ENCODE measurements at places on chromosomes 16 and 17.
A peak's percentile ranks its signal among the peaks of the same experiment; 100 is the strongest.

DNA sequence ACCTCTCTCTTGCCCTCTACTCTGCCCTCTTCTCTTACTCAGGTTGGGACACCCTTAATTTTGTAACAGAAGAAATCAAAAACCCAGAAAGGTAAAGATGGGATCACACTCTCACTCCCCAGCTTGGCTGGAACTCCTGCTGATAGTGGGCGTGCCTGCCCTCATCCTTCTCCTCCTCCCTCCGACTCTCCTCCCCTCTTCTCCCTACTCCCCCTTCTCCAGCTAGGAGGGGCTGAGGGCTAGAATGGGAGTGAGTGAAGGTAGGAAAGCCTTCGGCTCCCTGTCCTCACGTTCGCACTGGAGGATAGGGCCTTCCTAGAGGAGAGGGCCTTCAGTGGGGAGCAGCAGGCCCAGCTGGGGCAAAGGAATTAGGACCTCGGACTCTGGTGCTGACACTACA, 20.3 kb downstream of the SLC7A6OS start:
- no peak for DNase-seq

GRCh38 chr16:15482068-15482747, 47.8 kb downstream of the BMERB1 start:
- no peak for DNase-seq

- DNase-seq = no peak
Observed at GRCh38 chr17:65855675-65856074, 294.2 kb upstream of the AXIN2 start.

DNA sequence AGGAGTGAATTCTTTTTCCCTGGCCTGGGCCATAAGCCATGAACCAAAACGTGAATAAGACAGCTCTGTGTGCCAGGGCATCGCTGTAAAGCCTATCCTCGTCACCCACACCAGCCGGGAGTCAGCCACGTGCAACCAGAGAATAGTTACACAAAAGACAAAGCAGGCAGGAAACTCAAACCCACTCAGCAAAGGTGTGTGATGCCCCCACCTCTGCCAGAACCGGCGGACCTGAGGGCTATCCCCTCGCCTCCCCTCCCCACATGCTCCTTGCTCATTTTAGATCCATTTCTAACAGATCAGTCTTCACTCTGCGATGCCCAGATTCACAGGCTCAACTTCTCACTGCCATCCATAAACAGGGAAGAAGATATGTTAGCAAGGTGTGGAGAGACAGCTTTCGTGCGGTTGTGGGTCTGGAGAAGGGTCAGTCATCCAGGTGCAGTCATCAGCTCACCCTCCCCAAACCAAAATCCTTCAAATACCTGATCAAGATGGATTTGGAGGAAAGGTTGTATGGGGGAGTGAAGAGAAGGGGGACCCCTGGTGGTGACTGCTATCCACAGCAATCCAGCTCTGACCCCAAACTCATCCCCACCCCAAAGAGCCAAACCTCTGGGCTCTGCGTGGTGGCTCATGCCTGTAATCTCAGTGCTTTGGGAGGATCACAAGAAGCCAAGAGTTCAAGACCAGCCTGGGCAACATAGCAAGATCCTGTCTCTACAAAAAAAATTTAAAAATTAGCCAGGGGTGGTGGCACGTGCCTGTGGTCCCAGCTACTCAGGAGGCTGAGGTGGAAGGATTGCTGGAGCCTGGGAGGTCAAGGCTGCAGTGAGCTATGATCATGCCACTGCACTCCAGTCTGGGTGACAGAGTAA, 219.2 kb downstream of the C16orf78 start:
- DNase-seq = peak; percentile 38

- DNase-seq = peak; percentile 72
Observed at GRCh38 chr16:23801378-23801777, 34.4 kb upstream of the PRKCB start.

DNA sequence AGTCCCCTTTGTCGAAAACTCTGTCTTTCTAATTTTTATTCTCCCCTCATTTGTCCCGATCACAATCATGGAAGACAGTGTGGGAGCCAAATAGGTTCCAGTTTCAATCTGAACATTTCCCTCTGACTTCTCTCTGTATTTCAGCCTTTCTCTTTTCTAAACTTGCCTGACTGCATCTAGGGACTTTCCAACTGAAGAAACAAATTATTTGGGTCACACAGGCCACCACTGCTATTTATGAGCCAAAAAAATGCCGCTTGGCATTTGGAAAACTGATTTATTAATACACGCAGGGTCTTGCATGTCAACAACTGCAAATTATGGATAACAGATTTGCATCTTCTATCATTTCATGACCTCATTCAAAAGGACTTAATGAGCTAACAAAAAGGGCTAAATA, 55.2 kb upstream of the ELAC2 start:
- DNase-seq = no peak

DNA sequence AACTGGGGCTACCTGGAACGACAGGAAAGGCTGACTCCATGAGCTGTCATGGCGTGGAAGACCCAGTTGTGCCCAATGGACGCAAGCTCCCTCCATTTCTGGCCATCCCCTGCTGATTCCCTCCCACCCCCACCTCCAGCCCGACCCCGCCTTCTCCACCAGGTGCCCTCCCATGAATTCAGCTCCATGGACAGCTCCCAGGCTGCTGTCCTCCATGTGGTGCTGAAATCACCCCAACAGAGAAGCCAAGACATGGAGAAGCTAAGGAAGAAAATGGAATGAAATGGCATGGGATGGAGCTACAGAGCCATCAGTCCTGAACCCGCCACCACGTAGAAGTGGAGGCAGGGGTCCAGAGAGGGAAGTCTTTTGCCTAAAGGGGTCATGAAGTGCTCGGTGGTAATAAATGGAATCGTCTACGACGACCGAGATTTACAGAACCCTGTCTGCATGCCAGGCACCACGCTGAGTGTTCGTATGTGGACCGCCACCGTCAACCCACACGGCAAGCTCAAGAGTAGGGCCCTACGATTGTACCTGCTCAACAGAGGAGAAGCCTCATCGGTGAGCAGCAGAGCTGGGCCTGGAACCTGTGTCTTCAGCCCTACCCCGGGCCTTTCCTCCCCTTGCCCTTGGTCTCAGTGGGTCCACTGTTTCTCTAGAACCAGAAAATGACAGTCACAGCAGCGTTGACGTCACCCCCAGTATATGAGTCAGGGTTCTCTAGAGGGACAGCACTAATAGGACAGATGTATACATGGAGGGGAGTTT, 9.3 kb upstream of the ZC3H18 start:
- no peak for DNase-seq

- DNase-seq = no peak
Observed at GRCh38 chr16:10688291-10688690, 6.4 kb downstream of the TEKT5 start.

DNA sequence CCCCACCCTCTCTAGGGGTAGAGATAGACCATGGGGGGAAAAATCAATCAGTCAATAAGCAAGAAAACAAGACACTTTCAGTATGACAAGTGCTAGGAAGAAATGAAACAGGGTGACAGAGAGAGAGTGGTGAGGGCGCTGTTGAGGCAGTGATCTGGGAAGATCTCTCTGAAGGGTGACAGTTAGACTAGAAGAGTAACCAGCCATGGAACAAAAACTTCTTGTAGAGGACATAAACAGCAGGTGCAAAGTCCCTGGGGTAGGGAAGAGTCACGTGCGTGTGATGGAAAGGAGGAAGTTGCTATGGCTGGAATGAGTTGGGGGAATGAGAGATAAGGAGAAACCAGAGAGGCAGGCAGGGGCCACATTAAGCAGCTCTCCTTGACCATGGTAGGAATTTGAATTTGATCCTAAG, 16.8 kb upstream of the EMP2 start:
- DNase-seq = no peak

- DNase-seq = no peak
Observed at GRCh38 chr17:8466873-8467272, 31.2 kb downstream of the NDEL1 start.

- DNase-seq = no peak
Observed at GRCh38 chr16:7083096-7083495, 249.5 kb upstream of the RBFOX1 start.

DNA sequence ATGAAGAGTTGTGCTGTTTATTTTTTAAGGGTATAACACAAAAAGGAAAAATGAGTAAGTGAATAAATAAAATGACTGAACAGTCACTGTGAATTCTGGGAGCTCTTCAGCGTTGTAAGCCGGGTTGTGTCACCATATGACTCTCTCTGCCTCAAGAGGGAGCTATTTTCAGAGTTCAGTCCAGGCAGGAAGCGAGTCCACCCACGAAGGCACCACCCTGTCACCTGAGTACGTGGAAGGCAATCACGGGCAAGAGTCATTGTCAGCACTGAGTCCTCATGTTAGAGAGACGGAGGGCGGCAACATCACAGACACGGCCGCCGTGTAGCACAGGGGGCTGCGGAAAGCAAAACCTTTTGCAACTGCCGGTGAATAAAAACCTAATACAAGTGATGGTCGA, 227.6 kb downstream of the UTP18 start:
- DNase-seq = no peak

GRCh38 chr17:22464041-22464440, 771.7 kb downstream of the KCNJ18 start:
- DNase-seq = no peak

GRCh38 chr16:9338510-9338909, 247.1 kb downstream of the HAPSTR1 start:
- DNase-seq = no peak

DNA sequence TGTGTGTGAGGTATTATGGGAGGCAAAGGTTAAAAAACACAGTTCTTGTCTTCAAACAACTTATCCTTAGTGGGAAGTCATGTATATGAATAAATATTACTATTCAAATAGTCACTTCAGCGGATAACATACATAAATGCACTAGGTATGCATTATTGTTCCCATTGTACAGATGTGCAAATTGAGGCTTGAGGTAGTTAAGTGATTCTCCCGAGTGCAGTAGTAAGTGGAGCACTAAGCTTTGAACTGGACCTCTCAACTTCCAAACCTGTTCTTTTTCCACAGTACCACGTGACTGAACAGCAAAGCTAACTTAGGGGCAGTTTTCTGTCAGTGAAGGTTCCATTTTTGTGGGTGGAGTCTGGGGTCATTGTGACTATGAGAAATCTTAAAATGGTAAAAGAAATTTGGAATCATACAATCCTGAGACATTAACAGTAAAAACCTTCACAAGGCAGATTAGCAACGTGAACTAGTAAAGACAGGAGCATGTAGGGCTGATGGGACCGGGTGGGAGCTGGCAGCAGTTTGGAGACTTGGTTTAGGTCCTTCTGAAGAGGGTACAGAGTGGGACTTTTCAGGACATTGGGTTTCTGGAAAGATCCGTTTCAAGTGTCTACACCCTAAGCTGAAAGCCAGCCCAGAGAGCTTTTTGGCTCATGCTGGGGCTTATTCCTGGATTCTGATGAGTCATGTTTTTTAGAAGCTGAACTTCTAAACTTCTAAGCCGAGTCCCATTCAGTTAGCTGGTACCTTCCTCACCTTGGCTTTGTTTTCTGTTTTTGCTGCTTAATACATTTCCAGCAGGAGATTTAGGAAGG, 204.9 kb downstream of the PRKCA start:
- DNase-seq = no peak

DNA sequence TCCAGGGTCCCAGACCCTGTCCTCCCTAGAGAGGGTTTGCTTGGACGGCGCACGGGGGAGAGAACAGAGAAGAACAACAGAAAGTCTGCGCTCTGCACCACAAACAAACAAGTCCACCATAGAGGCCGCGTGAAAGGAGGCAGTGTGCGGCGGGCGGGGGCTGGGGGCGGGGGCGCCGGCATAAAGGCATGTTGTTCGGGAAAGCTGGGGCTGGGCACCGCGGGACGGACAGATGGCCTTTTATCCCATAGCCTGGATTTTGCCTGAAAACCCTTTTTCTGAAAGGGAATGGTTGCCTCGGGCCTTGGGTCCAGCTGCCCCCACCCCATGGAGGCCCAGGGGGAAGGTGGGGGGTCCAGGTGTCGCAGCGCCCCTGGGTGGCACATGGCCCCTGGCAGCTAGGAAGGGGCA, 26.0 kb downstream of the FA2H start:
- no peak for DNase-seq

DNA sequence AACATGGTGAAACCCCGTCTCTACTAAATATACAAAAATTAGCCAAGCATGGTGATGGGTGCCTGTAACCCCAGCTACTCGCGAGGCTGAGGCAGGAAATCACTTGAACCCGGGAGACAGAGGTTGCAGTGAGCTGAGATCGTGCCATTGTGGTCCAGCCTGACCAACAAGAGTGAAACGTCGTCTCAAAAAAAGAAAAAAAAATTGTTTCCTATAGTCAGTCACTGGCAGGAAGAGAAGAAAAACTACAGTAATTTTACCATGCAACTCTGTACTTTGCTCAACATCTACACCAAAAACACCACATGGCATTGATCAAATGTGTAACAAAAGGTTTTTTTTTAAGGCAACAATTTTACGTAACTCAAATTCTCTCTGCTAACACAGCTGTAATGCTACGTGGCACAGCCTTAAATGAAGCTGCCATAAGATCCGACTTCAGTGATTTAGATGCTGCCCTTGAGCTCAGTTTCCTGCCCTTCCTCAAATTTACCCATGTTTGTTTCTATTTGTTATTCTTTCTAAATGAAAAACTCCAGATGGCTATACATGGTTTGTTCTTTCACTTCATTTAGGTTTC, 40.2 kb downstream of the CNOT1 start:
- no peak for DNase-seq

GRCh38 chr16:58855291-58855863, 121.3 kb upstream of the GOT2 start:
- no peak for DNase-seq

GRCh38 chr17:79928502-79929256, 89.4 kb upstream of the CBX4 start:
- no peak for DNase-seq

DNA sequence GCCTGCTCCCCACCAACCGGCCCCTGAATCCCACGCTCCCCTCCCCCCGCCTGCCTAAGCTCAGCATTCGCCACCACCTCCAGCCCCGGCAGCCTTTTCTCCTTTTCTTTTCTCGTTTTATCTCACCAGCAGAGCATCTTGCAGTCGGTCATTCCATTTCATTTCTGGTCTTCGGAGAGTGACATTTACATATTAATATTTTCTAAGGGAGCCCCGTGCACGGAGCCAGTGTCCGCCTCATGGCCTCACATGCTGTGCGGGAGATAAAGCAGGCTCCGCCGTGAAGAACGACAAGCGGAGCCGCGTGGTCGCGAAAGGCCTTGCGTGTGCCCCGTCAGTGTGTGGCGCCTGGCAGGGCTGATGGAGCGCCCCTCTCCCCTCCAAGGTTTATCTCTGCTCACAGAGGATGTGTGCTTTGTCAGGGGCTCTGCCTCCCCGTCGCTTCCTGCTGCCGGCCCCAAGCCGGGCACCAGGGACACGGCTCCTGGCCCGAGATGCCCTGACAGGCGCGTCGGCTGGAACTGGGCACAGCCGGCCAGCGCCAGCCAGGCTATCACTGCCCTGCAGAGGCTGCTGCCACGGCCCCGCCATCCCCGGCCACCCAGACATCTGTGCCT, 95.5 kb upstream of the GSE1 start:
- DNase-seq = no peak

DNA sequence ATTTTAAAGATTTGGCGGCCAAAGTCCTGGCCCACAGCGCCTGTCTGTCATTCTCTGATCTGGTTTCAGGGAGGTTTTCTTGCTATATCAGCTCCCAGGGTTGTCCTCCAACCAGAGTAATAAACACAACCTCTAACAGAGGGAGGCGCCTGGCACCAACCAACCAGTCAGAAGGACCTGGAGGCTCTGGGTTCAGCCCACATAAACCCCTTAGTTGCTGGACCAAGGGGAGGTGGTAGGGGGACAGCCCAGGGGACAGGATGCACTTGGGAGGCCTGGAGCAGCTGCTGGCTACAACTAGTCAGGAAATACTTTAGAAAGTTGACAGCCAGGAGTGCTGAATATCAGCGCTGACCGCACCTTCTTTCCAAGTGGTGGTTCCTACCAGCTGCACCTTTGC, 41.7 kb upstream of the CDRT4 start:
- DNase-seq = no peak

GRCh38 chr17:64772845-64773299, 110.8 kb upstream of the SMURF2 start:
- DNase-seq = no peak

GRCh38 chr17:83018658-83019193, 60.7 kb upstream of the METRNL start:
- no peak for DNase-seq

Measured in CD4-positive, alpha-beta T cell treated with Interleukin-4 for 1 hour (primary cell).